Femur (tissue), 1 donor: ENCODE measurements at places on chromosomes 1 and 21.

DNA sequence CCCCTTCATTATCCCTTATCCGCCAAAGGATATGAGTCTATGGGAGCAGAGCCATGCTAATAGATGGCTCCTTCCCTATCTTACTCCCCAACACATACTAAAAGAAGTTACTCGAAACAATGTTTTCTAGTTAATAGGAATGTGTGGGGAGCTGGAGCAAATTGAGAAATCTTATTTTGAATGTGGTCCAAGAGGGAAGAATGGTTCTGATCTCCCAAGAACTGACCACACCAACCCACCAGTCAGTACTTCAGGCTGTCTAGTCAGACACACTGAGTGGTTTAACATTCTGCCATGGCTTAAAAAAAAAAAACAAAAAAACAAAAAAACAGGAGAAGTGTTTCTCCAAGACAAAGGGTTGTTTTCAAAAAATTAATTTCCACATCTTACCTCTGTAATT is 31.5 kb upstream of the DNASE2B start:
- no peak for DNase-seq

- DNase-seq, result peak; percentile 50
Measured at GRCh38 chr1:161258439-161259344, at the start of gene PCP4L1. Gene PCP4L1, plus strand, starts transcription at chr1:161258745. Its CDS starts 230 bp downstream, at chr1:161258975.

GRCh38 chr1:31541194-31541593 is 35.1 kb upstream of the TINAGL1 start:
- DNase-seq, result no peak

DNA sequence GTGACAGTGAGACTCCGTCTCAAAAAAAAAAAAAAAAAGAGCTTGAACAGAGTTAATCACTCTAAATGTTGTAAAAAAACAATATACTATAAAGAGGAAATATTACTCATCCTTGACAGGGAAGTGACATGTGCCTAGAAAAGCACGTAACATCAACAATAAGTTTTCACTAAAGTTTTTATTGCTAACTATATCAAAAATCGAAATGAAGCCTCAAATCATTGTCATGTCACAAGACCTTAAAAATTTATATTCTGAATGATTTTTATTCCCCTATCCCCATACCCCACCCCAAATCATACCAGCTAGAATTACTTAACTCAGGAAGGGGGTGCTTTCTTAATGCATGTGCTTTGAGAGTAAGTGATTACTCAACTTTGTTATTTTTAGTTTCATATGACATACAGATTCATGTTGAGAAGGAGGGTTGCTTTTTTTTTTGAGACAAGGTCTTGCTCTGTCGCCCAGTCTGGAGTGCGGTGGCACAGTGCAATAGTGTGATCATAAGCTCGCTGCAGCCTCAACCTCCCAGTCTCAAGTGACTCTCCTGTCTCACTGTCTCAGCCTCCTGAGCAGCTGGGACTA is 53.6 kb upstream of the MUTYH start:
- no peak for DNase-seq

DNA sequence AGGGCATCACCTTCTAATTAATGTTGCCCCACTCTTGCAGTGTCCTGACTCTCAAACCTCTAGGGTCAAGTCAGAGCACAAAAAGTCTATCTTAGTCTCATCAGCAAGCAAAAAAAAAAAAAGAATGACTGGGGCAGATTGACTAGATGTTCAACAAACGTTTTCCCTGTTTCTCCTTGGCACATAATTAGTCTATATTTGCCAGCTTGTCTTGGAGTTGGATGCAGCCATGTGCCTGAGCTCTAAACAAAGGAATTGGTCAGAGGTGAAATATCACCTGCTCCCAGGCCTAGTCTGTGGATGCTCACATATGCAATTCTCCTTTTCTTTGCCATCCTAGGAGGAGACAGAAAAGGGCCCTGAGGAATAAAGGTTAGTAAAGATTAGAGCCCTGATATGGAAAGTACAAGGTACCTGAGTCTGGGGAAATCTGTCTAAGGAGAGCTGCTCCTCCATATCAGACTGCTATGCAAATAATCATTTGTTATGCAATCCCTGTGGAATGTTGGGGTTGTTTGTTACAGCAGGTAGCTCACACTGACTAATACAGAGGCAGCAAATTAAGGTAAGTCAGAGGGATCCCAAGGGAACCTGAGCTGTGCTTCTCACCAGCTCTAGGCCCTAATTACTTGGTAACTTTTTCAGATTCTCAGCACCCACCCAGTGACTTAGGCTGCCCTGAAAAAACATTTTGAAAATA is 130.8 kb downstream of the BRINP2 start:
- no peak for DNase-seq

DNA sequence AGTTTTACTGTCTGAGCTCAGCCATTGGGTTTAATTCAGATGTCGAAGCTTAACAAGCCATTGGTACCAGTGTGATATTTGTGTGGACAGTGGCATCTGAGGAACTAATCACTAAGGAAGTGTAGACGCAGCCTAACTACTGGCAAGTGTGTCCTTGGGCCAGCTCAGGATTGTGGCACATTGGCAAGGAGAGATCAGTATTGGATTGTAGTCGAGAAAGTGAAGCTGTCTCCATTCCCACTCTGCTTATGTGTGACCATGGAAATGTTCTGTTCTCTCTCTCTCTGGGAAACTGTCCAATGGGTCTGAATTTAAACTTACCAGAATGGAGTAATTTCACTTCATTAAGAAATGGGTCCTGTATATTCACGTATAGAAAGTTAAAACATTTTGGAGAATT is 112.2 kb downstream of the ITSN1 start:
- no peak for DNase-seq

DNA sequence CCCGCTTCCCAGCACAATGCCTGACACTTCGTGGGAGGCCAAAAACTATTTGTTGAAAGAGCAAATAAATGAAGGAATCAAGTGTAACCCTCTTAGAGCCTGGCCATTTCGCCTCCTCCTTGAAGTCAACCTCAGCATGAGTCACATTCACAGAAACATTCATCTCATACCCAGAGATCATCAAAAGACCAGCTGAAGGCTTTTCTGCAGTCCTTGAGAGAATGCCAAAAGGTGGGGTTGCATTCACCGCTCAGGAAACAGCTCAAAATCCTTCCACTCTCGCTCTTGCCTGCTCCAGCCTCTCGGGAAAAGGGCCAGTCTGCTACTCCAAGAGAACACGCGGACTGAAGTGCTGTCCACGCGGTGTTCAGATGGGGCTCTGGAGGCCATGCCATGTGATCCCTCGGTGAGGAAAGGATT is 90.0 kb downstream of the VWA5B1 start:
- DNase-seq, result no peak

DNA sequence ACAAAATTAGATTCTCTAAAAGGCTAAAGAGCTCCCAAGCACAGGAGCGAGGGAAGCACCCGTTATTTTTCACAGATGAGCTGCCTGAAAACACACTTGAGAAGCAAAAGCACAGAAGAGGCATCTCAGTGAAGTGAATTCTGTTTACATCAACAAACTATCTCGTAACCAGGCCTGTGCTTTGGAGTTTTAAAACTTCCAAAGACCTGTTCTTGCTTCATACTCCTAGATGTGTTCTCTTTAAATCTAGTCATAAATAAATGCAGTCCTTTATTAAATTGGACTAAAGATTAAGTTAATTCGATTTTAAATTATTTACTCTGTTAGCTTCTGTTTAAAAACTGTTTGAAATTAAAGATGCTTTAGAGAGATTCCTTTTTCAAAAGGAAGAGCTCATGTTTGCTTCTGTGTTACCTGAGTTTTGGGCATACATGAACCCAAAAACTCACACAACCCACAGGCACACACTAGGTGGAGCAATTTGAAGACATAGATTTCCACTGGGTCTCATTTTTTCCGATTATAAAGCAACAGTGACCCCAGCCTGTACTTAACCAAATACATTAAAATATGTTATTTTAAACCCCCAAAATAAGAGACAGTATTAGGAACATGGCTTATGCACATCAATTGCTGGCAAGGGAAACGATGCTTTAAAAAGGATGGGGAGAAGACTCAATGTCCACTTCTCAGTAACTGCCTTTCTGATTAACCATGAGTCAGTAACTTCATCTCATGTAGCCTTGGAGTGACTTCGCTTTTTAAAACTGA is 648.2 kb downstream of the SMYD3 start:
- DNase-seq, result no peak

DNA sequence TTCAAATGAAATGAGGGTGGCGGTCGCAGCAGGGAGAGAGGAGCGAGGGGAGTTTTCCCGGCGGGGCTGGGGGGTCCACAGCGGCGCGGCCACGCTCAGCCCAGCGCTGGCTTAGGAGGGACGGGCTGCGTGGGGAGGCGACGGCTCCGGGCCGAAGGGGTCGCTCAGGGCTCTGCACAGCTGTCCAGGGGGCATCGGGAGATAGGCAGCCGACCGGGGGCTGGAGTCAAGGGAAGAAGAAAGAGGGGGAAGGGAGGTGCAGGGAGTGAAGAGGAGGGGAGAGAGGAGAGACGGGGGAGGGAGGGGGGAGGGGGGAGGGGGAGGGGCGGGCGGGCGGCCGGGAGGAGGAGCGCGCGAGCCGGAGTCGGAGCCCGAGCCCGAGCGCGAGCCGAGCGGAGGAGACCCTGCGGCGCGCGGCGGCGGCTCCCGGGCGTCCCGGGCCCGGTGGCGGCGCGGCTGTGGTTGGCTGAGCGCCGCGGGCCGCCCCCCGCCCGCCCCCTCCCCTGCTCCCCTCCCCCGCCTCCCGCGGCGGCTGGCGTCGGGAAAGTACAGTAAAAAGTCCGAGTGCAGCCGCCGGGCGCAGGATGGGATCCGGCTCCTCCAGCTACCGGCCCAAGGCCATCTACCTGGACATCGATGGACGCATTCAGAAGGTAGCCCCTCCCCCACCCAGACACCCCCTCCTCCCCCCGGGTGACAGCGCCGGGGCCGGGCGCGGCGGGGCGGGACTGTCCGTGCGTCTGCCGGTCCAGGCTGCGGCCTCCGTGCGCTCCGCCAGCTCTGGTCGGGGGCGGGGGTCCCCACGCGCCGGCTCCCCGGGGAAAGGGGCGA is at the start of gene PDE9A:
Gene PDE9A (plus strand): TSS at position 391 of the 831 bp plus-strand sequence. CDS start 194 bp downstream, at position 585.
- DNase-seq, result peak; percentile 75

GRCh38 chr1:180548686-180549317 is 10.0 kb upstream of the OVAAL start:
- no peak for DNase-seq

- DNase-seq, result no peak
Measured at GRCh38 chr1:109959974-109960744, 24.4 kb upstream of the AHCYL1 start.

- DNase-seq, result no peak
Measured at GRCh38 chr1:174969977-174970376, 29.8 kb upstream of the CACYBP start.

- no peak for DNase-seq
Measured at GRCh38 chr21:43953021-43953420, 59.1 kb upstream of the TRAPPC10 start.

GRCh38 chr1:30734580-30734979 is 11.2 kb upstream of the MATN1 start:
- no peak for DNase-seq

GRCh38 chr1:145951526-145951925 is 6.3 kb downstream of the LIX1L start:
- DNase-seq, result no peak

DNA sequence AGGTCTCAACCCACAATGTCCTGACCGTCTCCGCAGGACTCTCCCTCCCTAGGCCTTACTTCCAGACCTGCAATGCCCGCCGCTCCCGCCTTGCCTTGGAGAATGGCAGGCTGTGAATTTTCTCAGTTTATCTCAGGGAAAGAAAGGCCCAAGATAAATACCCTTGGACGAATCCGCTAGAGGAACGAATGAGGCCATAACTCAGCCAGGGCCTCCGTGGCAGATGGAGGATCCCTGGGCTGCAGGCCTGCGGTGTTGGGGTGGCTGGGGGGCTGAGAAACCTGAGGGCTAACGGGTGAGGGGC is 29.9 kb upstream of the DISP3 start:
- no peak for DNase-seq

- DNase-seq, result no peak
Measured at GRCh38 chr1:149849111-149849946, 50.0 kb upstream of the BOLA1 start.

DNA sequence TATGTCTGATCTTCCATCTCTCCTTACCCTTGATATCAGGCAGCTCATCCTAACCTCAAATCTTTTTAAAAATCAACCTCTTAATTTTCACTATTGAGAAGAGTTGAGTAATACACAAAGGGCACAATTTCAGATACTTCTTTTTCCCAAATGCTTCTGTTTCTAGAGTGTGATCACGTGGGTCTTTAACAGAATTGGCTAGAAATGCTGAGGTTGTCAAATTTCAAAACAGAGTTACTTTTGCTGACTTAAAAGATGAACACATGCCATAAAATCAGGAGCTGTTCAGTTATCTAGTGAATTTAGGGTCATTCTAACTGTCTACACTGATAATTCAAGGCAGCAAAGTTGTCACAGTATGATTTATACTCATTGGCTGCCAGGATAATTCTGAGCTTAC is 63.6 kb upstream of the NGF start:
- no peak for DNase-seq

- DNase-seq, result peak; percentile 73
Measured at GRCh38 chr1:21904704-21905520, 32.2 kb downstream of the HSPG2 start.

DNA sequence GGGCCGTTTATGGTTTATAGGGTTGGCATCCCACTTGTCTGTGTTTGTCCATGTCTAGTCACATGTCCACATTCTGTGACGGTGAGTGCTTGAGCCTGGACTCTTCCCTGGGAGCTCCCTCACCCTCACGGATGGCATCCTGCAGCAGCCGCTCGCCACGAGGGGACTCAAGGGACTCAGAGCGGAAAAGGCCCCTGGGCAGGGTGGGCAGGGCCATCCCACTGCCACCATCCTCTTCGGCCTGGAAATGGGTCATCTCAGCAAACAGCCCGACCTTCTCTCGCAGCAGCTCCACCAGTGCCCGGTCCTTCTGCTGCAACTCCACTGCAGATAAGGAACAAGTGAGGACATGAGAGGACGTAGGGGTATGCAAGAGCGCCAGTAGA is 11.1 kb downstream of the RXFP4 start:
- DNase-seq, result no peak

DNA sequence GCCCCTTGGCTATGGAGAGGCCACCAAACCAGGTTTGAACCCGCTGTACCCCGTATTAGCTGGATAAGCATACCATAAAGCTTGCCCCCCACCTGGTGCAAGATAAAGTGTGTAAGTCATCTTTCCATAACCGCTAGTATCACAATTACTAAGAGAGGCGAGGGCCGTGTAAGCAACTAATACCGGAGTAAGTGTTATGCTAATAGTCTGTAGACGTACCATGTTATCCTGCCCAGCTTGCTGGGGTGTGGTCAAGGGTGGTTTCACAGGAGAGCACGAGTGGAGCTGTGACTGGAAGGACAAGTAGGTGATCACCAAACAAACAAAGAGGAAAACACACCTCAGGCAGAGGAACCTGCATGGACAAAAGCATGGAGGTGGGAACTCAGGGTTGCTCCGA is 3.6 kb upstream of the TNFRSF1B start:
- DNase-seq, result no peak

- no peak for DNase-seq
Measured at GRCh38 chr1:215681041-215681440, 113.9 kb downstream of the KCTD3 start.

- DNase-seq, result no peak
Measured at GRCh38 chr1:46719689-46720088, 775 bp upstream of the EFCAB14 start.

- DNase-seq, result no peak
Measured at GRCh38 chr1:215045698-215046308, 36.7 kb upstream of the KCNK2 start.
